ENCODE measurements at places on chromosomes 13 and 19.

DNA sequence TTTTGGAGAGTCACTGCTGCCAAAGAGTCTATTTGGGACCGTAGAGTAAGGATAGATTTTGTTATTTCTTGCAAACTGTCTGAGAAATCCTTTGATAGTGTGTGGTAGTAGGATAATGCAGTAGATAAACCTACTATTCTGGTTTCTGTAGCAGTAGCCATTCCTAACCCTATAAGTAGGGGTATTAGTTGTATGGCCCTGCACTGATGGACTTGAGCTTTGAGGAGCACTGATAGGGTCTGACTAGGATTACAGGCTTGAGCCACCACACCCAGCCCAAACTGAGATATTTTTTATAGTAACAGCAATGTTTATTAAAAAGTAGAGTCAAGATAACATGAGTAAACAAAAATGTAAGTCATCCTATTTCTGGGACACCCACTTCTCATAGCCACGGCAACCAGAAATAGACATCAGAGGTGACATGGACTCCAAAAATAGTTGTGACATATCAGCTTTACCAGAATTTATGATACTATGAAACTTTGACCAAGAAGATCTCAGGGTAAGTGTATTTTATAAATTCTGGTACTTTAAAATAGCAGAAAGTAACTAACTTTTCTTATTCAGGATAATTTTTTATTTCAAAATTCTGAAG is 479.1 kb downstream of the SUCLA2 start:
- DNase-seq = no peak

DNA sequence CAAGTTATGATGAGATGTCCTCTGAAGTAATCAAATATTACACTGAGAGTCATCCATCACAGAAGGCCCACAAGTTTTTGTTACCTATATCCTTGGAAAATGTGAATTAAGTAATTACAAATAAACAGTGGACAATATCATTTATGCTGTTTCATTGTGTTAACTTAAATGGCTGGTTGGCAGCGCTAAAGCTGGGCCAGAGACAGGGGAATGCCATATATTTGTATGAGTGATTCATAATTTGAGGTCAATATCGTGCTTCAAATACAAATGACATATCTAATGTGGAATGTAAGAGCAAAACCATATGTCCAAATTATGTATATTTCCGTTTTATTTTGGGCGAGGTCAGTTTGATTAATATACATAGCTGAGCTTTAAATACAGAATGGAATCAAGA is 1556.2 kb downstream of the SLITRK5 start:
- no peak for DNase-seq

DNA sequence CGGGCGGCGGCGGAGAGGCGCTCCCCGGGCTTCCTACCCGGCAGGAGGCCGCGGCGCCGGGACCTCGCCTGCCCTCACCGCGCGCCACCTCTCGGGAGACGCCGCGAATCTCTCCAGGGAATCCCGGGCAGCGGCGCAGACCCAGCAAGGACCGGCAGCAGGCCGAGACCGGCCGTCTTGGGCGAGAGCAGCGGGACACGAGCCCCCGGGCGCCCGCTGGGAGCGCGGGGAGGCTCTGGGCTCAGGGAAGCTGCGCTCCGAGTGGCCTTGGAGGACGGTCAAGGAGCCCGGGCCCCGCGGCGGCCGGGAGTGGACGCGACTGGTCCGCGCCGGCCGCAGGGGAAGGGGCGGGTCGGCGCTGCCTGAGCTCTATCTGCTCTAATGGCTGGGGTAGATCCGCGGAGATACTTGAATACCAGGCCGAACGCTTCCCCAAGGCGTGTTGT is 14.7 kb downstream of the CDX2 start:
- no peak for DNase-seq

GRCh38 chr19:51470966-51471365 is 7.4 kb upstream of the CEACAM18 start:
- no peak for DNase-seq

DNA sequence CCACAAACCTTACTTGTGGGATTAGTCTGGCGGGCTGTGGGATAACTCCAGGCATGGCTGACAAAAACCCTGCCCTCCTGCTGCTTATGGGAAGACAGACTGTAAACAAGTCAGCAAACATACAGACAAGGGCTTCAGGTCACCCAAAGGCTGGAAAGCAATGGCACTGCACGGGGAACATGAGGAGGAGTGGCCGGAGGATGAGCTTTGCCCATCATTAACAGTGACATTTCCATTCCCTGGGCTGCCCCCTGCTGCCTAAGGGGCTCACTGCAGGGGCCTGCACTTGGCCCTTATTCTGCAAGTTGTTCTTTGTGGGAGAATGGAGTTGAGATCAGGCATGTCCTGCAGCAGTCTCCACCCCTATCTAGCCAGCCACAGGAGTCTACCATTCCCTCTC is 91.3 kb downstream of the UQCRFS1 start:
- DNase-seq = no peak

DNA sequence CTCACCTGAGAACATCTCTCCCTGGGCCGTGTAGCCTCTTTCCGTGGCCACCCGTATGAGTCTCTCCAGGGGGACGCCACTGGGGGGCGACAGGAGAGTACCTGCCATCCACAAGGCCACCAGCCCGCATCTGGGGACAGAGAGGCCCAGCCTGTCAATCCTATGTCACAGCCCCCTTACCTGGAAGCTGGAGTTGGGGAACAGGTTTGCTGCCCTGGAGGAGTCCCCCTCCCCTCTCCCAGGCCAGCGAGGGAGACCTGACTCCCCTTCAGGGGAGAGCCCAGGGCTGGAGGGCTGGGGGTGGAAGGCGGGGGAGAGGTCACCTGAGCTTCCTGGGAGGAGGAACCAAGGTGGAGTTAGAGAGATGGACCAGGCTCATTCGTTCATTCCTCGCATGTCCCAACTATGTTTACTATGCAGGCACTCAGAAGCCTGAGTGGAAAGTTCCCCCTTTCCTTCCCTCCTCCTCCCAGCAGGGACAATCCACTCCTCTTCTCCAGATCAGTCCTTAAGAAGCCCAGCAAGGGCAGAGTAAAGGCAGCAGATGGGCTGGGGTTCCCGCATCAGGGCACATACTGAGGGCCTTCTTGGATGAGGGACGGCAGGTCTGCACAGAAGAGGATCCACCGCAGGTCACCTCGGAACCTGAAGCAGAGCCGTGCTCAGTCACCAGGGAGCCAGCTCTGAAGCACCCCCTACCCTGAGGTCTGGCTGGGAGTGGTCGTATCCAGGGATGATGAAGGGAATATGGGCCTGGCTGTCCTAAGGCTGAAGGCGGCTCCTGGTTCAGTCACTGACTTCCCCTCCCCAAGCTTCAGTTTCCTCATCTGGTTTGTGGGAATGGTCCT is 5.5 kb downstream of the ACTMAP start:
- no peak for DNase-seq

DNA sequence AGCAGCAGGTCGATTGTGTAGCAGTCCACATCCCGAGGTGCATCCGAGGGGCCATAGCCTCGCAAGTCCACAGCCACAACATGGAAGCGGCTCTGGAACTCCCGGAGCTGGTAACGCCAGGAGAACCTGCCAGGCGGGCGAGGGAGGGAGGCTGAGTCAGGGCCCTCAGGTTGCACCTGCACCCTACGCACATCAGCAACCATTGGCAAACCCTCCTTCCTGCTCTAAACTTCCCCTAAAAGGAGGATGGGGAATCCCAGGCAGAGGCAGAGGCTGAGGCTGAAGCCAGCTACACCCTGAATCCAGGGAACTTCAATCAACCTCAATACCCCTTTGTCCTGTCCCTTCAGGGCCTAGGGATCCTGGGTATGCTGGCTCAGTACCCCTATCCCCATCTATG is 977 bp downstream of the EPHX3 start:
- DNase-seq = no peak

DNA sequence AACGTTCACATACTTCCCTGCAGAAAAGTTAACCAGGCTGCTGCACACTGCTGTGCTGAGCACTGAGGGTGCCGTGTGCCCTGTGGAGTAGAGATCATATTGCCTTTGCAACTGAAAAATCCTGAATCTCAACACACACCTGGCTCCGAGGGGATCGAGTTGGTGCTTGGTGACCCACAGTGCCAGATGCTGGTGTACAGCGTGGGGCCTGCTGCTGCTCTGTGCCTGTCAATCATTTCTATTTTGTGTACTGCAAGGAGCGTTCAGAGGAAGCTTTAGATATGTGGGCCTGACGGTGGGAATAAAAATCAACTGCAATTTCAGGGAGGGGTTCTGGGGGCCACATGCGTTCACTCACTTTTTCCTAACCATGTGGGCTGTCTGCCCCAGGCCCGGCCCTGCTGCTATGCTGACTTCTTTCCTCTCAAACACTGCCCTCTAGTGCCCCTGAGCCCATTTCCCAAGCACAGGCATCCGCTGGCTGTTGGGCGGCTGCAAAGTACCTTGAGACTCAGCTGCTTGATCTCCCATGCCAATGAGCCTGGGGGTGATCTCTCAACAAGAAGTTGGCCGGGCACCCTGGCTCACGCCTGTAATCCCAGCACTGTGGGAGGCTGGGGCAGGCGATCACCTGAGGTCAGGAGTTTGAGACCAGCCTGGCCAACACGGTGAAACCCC is 9.7 kb upstream of the LENG8 start:
- DNase-seq = no peak

DNA sequence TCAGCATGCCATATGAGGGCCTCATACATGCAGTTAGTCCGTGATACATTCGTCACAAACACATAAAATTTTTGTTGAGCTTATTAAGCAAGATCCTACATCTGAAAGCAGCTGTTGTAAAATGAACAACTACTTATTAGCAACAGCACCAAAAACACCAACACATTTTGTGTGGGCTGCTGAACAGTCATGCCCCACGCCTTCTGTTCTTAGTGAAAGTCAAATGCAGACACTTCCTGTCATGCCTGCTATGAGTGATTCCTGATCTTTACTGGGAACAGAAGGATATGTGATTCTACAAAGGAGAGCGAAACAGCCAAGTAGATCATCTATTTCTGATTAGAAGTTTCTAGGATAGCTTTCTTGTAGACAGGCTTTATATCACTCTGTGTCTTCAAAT is 4.2 kb upstream of the B3GLCT start:
- no peak for DNase-seq

DNA sequence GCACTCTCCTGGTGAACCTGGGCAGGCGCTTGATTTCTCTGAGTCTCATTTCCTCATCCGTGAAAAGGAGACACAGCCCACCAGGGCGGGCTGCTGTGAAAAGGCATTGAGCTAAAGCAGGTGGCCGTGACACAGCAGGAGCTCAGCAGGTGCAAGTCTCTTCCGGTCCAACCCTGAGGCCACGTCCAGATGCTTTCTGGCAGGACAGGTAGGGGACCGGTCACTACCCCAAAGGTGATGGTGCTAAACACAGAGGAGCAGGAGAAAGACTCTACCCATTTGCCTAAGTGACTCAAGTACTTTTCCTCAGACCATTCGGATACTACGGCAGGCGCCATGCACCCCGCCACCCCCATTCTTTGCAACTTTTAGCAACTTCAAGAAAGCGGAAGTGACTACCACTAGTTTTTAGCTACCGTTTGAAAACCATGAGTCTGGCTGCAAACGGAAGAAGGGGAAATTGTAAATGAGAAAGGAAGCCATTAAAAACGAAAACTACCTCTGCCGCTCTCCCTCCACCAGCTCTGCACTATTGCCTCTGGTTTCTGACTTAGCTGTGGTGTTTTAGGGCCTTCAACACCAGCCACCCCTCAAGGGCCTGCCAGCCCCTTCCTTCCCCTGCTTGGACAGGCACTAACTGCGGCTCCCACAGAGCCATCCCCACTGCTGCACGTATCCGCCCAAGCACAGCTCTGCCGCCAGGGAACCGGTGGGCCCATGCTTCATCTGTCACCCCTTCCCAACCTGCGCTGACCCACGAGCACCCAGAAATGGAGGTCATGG is 4.8 kb downstream of the PPP6R1 start:
- no peak for DNase-seq

DNA sequence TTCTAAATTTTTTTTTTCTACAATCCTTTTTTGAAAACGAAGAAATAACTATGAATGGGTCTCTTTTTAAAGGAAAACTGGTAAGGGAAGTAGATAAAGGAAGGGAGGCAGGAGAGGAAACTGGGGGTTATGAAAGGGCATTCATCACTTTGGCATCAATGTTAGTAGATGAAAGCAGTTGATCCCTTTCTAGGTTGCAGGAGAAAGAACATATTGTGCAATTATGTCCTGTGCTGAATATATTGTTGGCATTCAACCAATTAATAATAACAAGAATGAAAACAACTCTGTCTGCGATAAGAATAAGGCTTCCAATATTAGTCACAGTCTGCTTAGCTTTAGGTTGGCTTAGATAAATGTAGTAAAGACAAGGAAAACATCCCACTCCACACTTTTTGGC is 796.8 kb upstream of the KLHL1 start:
- DNase-seq = no peak

- no peak for DNase-seq
These were observed 157.7 kb downstream of the ZNF536 start for GRCh38 chr19:30529876-30530275.

GRCh38 chr19:19524053-19524452 is 4.7 kb upstream of the YJEFN3 start:
- no peak for DNase-seq

DNA sequence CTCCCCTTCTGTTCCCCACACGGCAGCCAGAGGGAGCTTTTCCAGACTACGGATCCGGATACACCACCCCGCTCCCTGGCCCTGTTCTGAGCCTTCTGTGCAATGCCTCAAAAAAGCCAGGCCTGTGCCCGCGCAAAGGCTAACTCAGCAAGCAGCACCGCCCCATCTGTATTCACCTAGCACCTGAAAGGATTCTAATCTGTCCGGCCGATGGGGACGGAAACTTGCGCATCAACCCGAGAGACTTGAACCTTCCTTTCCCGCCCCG is 589 bp downstream of the ZBTB45 start:
- peak; percentile 8 for DNase-seq

- no peak for DNase-seq
These were observed 51.5 kb downstream of the ATP7B start for GRCh38 chr13:51959773-51960172.

Measured in BJ (cell line).